ENCODE measurements at places on chromosomes 13 and 19. TPM values are rescaled to one million over a fixed set of nuclear protein-coding genes. Genes with fewer than 3 reads are reported as not detected.

ZNF577 gene
- polyA plus RNA-seq, result 4.1 TPM

DNA sequence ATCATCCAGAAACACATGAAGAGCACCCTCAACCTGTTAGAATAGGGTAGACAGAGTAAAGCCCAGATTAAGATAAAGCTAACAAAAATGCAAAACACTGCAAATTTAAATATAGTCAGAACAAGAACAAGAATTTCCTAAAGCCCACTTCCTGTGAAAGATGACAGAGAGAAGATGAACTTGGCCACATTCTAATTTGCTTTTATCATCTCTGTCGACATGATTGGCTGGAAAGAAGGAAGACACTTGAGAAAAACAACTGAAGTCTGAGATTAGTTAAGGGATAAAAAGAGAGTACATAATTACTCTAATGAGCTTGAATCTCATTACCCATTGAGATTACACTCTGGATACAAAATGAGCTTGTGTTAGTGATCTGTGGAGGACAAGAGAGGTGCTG lies 537.6 kb downstream of the KLF5 start:
- H3K4me1 ChIP-seq, result no peaks in the 10 kb centered on the region
- no peak overlapping the region for H3K4me3 ChIP-seq
- DNase-seq, result no peak
- H3K27me3 ChIP-seq, result no peaks in the 10 kb centered on the region
- no peak overlapping the region for H3K27ac ChIP-seq

GRCh38 chr13:44004878-44005277 lies 125.2 kb downstream of the LACC1 start:
- no peak overlapping the region for H3K4me3 ChIP-seq
- H3K36me3 ChIP-seq, result no peaks in the 10 kb centered on the region
- peak; percentile 78 for DNase-seq
- H3K27ac ChIP-seq, result no peak overlapping the region
- H3K4me1 ChIP-seq, result no peaks in the 10 kb centered on the region

- H3K4me3 ChIP-seq, result no peak overlapping the region
- no peaks in the 10 kb centered on the region for H3K4me1 ChIP-seq
- no peak overlapping the region for H3K27ac ChIP-seq
- peak; percentile 51 for DNase-seq
These were observed 108.2 kb downstream of the EDNRB start for GRCh38 chr13:77810430-77810829.
